ENCODE measurements at places on chromosomes 1 and 21.

GRCh38 chr1:169321539-169321938, 46.1 kb downstream of the NME7 start:
- DNase-seq: no peak

GRCh38 chr1:47827109-47827508, 170.1 kb downstream of the TRABD2B start:
- DNase-seq: no peak

GRCh38 chr1:18919956-18920355, 17.6 kb upstream of the ALDH4A1 start:
- DNase-seq: no peak

DNA sequence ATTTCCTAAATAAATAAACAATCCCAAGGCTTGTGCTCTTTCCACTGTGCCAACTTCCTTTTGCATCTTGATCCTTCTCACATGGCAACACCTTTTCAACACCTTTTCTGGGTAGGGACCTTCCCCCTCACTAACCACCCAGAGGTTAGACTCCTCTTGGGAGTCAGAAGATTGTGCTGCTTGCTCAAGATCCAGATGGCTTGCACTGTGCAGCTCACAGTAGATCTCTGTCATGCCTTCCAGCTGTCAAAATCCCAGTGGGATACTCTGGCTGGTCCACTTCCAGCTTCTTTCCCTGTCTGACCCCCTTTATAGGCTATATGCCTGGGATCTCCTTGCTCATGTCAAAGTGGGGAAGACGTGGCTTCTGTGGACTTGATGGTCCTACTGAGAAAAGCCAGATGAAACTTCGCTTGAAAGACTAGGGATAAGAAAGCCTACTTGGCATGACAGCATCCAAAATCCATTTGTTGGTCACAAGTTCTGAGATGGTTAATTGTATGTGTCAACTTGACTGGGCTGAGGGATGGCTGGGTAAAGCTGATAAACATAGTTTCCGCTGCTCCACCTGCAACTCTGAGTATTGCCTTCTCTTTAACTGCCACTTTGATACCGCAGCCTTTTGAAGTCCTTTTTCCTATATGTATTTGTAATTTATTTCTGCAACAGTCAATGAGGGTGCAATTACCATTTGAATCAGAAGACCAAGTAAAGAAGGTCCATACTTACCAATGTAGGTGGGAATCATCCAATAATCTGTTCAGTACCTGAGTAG, 74.5 kb downstream of the S1PR1 start:
- peak; percentile 33 for DNase-seq

DNA sequence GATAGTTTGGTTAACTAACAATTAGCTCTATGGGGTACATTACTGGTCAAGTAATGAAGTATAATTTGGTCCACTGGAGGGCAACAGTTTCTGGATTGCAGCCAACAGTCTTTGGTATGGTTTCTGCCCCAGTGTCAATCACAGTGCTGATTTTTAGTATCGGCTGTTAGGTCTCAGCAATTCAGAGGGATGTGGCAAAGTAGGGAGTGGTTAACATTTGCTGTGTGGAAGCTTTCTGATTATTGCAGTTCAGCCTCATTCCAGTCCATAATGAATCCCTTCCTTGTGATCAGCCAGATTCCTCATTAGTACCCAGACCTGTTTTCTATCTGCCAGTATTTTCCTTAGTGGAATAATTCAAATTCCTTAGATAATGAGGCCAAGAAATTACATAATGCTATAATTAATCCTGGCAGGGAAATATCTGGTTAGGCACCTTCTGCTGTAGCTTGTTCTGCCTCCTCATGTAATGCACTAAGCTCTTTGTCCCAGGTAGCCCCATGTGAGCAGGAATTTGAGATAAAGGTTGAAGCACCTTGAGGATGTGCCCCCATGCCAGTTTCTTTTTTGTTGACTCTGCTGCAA, 14.0 kb downstream of the F3 start:
- DNase-seq: peak; percentile 82

DNA sequence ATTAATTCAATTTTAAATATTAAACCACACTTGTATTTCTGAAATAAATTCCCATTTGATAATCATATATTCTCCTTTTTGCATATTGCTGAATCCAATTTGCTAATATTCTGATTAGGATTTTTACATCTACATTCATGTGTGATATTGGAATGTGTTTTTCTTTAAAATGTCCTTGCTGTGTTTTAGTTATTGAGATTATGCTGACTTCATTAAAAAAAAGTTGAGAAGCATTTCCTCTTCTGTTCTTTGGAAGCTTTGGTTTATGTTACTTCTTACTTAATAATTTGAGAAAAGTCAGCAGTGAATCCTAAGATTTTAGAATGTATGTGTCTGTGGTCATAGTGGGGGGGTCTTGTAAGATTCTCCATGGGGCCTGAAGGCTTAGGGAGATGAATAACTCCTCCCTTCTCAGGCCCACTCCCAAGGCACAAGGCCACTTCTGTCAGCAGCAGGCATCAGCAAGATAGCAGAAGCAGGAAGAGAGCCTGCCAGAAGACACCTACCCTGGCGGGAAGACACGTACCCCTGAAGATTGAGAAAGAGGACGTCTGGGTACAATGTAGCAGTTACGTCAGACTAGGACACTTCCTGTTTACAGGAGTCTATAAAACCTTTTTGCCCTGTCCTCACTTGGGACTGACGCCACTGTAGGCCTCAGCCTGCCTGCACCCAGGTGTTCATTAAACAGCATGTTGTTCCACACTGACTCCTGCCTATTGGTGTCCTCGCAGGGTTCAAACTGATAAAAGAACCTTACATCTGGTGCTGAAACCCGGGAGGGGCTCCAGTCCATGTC, 56.9 kb downstream of the ODF2L start:
- DNase-seq: peak; percentile 61

DNA sequence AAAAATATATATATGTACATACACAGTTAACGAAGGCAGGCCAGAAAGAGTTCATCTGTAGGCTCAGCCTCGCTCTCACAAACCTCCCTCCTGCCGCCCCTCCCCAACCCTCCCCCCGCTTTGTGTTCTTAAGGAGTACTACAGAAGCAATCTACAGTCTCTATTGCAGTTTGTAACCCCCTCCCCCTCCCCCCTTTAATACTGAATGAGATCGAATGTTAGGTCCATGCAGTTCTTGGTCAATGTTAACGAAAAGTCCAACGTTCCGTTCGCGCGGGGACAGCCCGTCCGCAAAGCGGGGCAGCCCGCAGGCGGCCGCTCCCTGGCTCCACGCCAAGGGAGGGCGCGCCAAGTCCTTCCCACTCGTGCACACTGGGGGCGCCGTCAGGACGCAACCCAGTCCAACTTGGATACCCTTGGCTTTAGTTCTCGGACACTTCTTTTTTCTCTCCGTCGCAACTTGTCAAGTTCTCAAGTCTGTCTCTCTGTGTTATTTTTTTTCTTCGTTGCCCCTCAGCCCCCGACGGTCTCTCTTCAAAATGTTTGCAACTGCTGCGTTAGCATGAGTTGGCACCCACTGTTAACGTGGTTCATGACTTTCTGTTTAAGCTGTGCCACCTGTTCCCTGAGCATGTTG, 2.2 kb downstream of the JUN start:
- peak; percentile 64 for DNase-seq

GRCh38 chr1:40708750-40709099, 17.2 kb downstream of the NFYC start:
- peak; percentile 90 for DNase-seq

DNA sequence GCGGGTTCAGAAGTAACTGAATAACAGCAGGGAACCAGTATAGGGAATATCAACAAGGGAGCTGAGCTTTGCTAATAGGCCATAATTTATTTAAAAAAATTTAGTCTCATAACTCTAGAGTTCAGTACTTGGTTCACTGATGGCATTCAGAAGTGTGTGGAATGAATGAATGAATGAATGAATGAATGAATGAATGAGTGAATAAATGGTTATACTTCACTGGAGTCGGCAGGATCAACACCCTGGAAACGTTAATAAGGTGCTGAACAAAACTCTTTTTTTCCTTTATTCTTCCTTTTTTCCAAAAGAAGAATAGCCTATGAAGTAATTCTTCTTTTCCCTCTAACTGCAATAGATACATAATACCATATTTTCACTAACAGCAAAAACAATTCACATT, 129.3 kb downstream of the SIM2 start:
- no peak for DNase-seq

DNA sequence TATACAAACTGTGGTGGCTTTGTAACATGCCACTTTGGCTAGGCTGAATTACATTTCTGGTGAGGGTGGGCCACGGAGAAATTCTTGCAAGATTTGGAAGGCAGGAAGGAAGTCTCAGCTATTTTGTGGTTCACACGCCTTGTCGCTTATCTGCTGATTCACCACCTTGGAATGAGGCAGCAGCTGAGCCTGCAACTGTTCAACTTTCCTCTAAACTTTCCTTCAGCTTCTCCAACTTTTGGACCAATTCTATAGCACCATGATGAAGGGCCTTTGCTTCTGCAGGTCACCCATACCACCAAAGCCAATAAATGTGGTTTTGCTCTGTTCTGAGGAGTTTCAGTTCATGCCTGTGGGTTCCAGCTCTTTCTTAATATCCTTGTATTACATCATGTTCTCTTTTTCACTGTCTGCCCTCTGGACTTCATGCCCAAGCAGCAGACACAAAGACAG, 337.6 kb upstream of the SNX7 start:
- peak; percentile 59 for DNase-seq

GRCh38 chr1:114144016-114144415, 9.7 kb downstream of the SYT6 start:
- DNase-seq: no peak

DNA sequence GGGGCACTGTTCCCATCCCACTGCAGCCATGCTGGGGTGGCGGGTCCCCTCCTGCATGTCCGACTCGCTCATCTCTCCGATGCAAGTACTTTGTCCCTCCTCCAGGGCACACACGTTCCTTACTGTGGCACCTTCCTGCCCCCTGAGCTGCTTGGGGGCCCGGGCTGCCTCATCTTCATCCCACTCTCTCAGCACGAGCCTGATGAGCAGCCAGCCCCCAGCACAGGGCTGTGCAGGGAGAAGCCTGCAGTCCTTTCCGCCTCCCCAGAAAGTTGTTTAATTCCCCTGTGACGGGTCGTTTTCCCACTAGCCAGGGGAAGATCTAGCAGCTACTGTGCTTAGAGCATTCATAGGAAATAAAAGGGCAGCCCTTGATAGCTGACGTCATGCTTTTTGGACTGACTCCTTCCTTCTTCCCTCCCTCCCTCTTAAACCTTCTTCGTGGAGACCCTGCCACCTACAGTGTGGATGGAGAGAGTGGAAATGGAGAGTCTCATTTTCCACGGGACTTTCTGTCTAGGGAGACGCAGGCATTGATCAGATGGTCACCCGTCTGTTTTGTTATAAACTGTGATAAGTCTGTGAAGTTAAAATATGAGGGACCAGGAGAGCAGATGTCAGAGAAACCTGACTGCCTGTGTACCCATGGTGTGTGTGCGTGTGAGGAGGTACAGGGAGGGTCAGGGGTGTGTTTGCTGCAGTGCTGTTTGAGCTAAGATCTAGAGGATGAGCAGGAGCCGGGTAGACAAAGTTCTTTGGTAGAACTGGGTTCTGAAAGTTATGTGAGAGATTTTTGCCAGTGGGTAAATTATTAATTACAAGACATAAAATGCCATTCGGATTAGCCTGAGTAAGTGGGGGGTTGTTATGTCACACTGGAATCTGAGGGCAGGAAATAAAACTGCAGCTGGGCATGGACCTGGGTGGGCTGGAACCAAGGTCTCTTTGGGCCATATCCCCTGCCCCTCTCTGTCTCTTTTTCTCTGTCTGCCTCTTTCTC, 34.3 kb downstream of the GPR137B start:
- DNase-seq: no peak

DNA sequence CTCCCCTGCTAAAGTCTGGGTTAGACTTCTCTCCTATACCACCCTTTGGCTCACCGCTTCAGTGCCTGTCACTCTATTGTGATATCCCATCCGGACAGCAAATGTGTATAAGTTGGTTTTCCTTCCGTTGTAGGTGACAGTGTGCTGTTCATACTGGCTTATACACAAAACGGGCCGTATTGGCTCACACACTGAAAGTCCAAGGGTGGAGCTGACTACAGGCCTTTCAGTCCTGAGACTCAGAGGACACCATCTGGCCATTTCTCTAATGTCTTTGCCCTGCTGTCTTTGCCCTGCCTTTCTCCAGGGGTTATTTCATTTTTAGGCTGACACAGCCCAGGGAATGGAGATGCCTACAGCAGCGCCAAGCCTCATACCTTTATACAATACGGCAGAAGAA, 90.7 kb downstream of the URB2 start:
- no peak for DNase-seq

Data from hematopoietic multipotent progenitor cell treated with erythropoietin and hydrocortisone succinate and interleukin-3 and kit ligand, for 6 days (in vitro differentiated cells).